Upper lobe of left lung (tissue), 6 donors: ENCODE measurements at places on chromosomes 3 and 15.

DNA sequence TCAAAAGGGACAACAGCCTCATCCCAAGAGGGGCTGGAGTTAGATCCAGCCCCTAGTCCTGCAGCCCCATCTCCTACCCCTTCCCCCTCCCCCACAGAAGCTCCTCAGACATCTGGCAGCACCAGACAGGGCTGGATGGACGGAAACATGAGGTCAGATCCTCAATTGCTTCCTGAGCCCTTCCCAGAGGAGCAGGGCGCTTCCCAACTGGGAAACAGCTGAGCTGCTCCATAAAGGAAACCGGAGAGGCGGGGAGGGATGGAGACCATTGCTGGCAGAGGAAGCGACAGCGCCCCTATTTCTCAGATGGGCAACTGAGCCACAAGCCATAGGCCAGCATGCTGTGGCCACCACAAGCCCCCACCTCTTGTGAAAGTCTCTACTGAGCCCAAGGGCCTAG lies 18.3 kb upstream of the CYP11A1 start:
- H3K4me1 ChIP-seq: peaks cover 39% of the 10 kb centered on the region
- no peaks in the 10 kb centered on the region for H3K36me3 ChIP-seq
- DNase-seq: no peak
- H3K27ac ChIP-seq: peak overlapping the region; percentile 68

DNA sequence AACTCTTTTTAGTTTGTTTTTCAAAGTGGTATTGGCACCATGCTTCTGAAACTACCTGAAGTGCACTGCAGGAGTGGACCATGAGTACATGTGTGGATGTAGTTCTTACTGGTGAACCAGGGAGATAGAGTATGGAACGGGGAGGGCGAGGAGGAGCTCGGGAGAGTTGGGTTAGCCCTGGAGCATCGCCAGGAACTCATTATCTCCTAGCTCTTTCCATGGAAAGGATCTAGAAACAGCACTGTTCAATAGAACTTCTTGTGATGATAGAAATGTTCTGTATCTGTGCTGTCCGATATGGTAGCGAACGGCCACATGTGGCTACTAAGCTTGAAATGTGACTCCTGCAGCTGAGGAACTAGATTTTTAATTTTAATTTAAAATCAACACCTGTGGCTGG lies 47.3 kb downstream of the VGLL4 start:
- H3K27ac ChIP-seq: no peak overlapping the region
- H3K27me3 ChIP-seq: no peaks in the 10 kb centered on the region
- H3K4me1 ChIP-seq: peaks cover 46% of the 10 kb centered on the region
- H3K36me3 ChIP-seq: peaks cover 22% of the 10 kb centered on the region

DNA sequence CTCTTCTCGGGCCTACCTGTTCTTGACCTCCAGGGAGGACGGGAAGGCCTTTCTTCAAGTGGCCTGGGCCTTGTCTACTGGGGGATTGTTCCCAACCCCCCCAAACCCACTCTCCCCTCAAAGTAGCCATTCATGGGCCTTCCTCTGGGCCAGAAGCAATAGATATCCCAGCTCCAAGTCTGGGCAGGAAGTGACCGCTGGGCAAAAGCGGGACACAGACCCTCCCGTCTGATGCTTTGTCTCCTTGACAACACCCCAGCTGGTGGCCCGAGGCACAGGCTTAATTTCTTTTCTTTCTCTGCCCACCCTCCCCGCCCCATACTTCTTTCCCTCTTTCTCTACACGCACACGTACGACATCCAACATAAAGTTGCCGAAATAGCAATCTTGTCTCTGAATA lies 41.4 kb upstream of the FEZF2 start:
- H3K27ac ChIP-seq: no peak overlapping the region
- DNase-seq: no peak
- no peaks in the 10 kb centered on the region for H3K27me3 ChIP-seq
- no peak overlapping the region for H3K4me3 ChIP-seq

- no peaks in the 10 kb centered on the region for H3K36me3 ChIP-seq
- no peak for DNase-seq
- no peak overlapping the region for H3K4me3 ChIP-seq
- peak overlapping the region; percentile 17 for H3K27ac ChIP-seq
- peaks cover 9% of the 10 kb centered on the region for H3K4me1 ChIP-seq
- no peaks in the 10 kb centered on the region for H3K27me3 ChIP-seq
These were observed 127.8 kb downstream of the CMSS1 start for GRCh38 chr3:99945328-99945995.

- DNase-seq: no peak
- no peak overlapping the region for H3K4me3 ChIP-seq
- H3K27me3 ChIP-seq: no peaks in the 10 kb centered on the region
- H3K36me3 ChIP-seq: no peaks in the 10 kb centered on the region
- no peak overlapping the region for H3K27ac ChIP-seq
- peaks cover 7% of the 10 kb centered on the region for H3K4me1 ChIP-seq
These were observed 6.1 kb downstream of the SHF start for GRCh38 chr15:45181491-45182285.

DNA sequence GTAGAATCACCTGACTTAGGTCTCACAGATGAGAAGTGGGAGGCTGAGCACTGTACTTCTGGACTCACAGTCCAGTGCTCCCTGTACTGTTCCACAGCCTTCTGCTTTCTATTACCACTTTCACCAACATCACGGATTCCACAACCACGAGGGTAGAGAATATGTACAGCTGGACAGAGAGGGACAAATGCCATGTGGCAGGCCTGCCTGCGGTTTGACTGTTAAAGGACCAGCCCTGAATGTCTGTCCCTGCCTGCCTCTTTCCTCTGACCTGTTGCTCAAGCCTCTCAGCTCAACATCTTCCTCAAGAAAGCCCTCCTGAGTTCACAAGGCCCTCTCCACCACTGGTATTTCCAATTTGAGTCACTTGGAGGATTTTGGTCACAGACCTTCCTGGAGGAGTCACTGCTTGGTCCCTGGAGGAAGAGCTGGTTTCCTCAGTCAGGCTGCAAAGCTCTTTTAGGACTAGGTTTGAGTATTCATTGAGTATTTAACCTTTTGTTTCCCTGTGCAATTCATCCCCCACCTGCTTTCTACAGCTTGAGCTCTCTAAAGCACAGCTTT lies 49.1 kb downstream of the RAB11A start:
- no peaks in the 10 kb centered on the region for H3K4me1 ChIP-seq
- no peak overlapping the region for H3K27ac ChIP-seq
- H3K36me3 ChIP-seq: no peaks in the 10 kb centered on the region
- no peak for DNase-seq

GRCh38 chr15:96330064-96330449 lies 443 bp upstream of the NR2F2 start:
- H3K4me1 ChIP-seq: peaks cover 28% of the 10 kb centered on the region
- peak overlapping the region; percentile 62 for H3K4me3 ChIP-seq
- peaks cover 4% of the 10 kb centered on the region for H3K27me3 ChIP-seq

DNA sequence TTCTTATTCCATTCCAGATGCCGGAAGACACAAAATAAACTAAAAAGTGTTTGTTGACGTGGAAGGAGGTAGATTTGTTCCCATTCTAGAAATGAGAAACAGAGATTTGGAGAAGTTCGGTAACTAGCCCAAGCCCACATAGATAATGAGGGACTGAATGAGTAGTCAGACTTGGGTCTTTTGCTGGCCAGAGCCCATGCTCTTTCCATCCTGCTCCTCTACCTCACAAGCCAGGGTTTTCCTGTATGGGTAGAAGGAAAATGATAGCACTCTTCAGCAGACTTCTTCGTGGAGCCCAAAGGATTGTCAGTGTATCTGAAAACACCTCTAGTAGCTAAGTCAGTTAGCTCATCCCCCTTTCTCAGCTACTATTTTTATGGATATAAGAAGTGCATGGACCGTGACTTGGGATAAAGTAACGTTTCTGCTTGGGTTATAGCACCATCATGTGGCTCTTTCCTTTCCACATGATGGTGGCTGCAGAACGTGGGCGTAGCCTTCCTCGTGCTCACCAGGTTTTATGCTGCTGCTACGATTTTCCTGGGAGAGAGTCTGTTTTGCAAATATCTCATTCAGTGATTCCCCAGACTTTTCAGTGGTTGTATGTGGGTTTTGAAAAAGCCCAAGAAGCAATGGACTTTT lies 84.6 kb downstream of the DGKG start:
- H3K36me3 ChIP-seq: no peaks in the 10 kb centered on the region
- H3K4me1 ChIP-seq: no peaks in the 10 kb centered on the region
- H3K27ac ChIP-seq: no peak overlapping the region

- peaks cover 39% of the 10 kb centered on the region for H3K4me1 ChIP-seq
- H3K4me3 ChIP-seq: peak overlapping the region; percentile 39
- H3K36me3 ChIP-seq: no peaks in the 10 kb centered on the region
- DNase-seq: peak; percentile 94
- no peak overlapping the region for H3K27ac ChIP-seq
These were observed 24.3 kb upstream of the POLG start for GRCh38 chr15:89358755-89359439.
